Activated naive CD8-positive, alpha-beta T cell treated with anti-CD3 and anti-CD28 coated beads, Interleukin-2, amount 10 ng/mL, durations not matched to agents 7 days and 5 days (primary cell): ENCODE measurements at places on chromosomes 3 and 15. TPM values are rescaled to one million over a fixed set of nuclear protein-coding genes. Genes with fewer than 3 reads are reported as not detected.

NXPE3 gene
- 29.8 TPM for total RNA-seq

CHRM5 gene
- total RNA-seq = not detected

DNA sequence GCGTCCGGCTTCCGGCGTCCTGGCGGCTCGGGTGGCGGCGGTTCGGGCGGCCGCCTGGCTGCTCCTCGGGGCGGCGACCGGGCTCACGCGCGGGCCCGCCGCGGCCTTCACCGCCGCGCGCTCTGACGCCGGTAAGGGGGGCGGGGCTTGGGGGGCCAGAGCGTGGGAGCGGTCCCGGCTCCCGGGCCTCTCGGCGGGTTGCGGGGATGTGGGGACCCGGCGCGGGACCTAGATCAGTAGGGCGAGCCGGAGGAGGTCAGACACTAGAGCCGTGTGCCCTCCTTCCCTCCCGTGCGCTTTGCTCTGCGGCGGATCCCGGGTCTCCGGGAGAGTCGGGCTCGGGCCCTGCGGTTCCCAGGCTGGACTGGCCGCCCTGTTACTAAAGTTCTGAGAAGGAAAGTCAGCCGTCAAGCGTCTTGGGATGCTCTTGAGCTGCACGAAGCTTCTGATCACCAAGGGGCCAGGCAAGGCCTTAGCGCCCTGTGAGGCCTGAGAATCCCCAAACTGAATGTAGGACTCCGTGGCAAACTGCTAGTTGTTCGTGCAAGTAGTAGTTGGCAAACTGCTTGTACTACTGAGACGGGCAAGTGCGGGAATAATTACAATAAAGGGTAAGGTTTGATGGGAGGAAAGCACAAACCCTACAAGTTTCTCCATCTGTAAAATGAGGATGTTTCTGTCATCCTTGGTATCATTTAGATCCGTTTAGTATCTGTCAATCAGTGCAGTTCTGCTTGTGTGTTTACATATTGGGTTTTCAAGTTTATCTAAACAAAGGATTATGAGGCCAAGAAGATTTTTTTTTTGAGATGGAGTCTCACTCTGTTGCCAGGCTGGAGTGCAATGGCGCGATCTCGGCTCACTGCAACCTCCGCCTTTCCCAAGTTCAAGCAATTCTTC, 587 bp downstream of the PIGX start:
- peak overlapping the region; percentile 85 for H3K27ac ChIP-seq
- DNase-seq = no peak
- peak overlapping the region; percentile 88 for H3K4me3 ChIP-seq
- no peaks in the 10 kb centered on the region for H3K27me3 ChIP-seq
- peaks cover 10% of the 10 kb centered on the region for H3K36me3 ChIP-seq

- H3K4me3 ChIP-seq = no peak overlapping the region
- H3K27me3 ChIP-seq = no peaks in the 10 kb centered on the region
- no peak for DNase-seq
- H3K4me1 ChIP-seq = no peaks in the 10 kb centered on the region
- no peaks in the 10 kb centered on the region for H3K36me3 ChIP-seq
Measured at GRCh38 chr3:117047951-117048705, 338.5 kb downstream of the TUSC7 start.

DNA sequence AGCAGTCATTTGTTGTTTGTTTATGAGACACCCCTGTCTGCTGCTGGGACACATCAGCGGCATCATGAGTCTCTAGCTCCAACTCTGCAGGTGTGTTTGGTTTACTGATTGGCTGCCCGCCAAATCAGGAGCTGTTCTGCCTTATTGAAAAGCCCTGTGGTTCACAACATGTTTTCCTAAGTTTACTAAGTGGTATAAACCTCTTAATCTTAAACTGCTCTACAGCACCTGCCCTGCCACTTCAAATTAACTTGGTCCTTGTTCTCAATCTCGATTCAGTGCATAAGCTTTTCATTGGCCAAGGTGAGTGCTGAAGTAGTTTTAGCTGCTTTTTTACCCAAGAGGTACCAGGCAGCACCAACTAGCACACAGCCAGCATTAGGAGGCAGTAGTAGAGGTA, 77.8 kb upstream of the WDR72 start:
- H3K4me3 ChIP-seq = no peak overlapping the region
- DNase-seq = no peak
- H3K27me3 ChIP-seq = no peaks in the 10 kb centered on the region
- H3K27ac ChIP-seq = no peak overlapping the region

C3orf22 gene
- total RNA-seq = not detected

GRCh38 chr15:38186507-38186906, 66.1 kb upstream of the SPRED1 start:
- peaks cover 14% of the 10 kb centered on the region for H3K27me3 ChIP-seq
- H3K4me3 ChIP-seq = no peak overlapping the region
- H3K4me1 ChIP-seq = no peaks in the 10 kb centered on the region
- H3K27ac ChIP-seq = no peak overlapping the region
- no peaks in the 10 kb centered on the region for H3K36me3 ChIP-seq

- no peaks in the 10 kb centered on the region for H3K36me3 ChIP-seq
- H3K4me3 ChIP-seq = no peak overlapping the region
- no peak overlapping the region for H3K27ac ChIP-seq
Measured at GRCh38 chr3:170732660-170733245, 137.2 kb downstream of the RPL22L1 start.

- no peaks in the 10 kb centered on the region for H3K27me3 ChIP-seq
- H3K36me3 ChIP-seq = peaks cover 39% of the 10 kb centered on the region
- DNase-seq = no peak
- H3K27ac ChIP-seq = no peak overlapping the region
- H3K4me3 ChIP-seq = no peak overlapping the region
Measured at GRCh38 chr15:68126396-68126795, 72.3 kb downstream of the PIAS1 start.

KLF13 gene
- 230 TPM for total RNA-seq

DNA sequence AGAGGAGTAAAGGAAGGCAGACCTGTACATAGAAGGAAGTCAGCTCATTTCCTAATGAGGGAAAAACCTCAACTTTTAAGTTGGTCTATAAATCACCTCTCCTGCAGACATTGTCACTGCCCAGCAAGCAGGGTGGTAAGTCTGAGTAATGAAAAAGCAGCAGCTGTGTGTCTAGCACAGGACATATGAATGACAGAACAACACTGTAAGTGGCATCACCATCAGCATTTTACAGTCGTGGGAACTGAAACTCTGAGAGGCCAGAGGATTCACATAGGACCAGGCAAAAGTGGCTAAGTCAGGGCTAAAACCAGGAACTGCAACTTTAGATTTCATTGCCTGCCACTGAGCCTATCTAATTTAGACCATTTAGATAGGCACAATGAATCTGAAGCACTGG, 235.6 kb downstream of the CLSTN2 start:
- peaks cover 7% of the 10 kb centered on the region for H3K27me3 ChIP-seq
- H3K4me3 ChIP-seq = no peak overlapping the region
- H3K27ac ChIP-seq = no peak overlapping the region
- DNase-seq = no peak

SEMA3G gene
- 0.06 TPM for total RNA-seq
